Renal cortical epithelial cell (primary cell): ENCODE measurements at places on chromosomes 13 and 19. TPM values are rescaled to one million over a fixed set of nuclear protein-coding genes. Genes with fewer than 3 reads are reported as not detected.
A peak's percentile ranks its signal among the peaks of the same experiment; 100 is the strongest.

- DNase-seq, result no peak
Observed at GRCh38 chr19:43290568-43291359, 21.4 kb upstream of the PSG9 start.

DNA sequence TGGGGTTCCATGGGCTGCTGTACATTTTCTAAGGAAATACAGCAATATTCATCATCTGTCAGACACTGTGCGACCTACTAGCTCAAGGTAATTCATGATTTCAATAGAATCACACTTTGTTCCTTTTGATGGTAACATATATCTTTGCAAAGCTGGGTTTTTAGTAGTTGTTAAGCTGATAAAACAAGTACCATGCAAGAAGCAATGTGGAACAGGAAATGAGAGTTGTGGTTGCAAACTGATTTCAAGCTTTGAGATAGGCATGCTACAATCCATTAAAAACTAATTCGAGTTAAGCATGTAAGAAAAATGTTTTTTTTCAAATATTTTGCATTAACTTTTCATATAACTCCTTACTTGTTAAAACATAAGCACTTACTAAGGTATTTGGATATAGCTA, 6.8 kb upstream of the MBNL2 start:
- no peak for DNase-seq

DNA sequence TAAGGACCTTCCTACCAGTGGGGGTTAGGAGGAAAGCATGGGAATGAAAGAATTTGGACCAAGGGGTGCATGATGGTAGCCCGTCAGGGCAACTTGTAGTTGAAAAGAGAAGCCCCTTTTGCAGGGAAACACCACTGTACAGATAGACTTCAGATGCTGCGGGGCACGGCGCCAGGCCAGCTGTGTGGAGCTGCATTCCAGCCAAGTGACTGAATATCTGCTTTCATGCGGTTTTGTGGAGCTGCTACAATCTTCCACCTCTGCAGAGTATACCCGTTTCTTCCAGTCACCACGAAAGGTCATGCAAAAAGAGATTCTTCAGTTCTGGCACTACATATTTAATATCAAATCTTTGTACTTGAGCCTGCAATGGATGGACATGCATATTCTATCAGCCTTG, 104.7 kb downstream of the RGCC start:
- DNase-seq, result no peak

DNA sequence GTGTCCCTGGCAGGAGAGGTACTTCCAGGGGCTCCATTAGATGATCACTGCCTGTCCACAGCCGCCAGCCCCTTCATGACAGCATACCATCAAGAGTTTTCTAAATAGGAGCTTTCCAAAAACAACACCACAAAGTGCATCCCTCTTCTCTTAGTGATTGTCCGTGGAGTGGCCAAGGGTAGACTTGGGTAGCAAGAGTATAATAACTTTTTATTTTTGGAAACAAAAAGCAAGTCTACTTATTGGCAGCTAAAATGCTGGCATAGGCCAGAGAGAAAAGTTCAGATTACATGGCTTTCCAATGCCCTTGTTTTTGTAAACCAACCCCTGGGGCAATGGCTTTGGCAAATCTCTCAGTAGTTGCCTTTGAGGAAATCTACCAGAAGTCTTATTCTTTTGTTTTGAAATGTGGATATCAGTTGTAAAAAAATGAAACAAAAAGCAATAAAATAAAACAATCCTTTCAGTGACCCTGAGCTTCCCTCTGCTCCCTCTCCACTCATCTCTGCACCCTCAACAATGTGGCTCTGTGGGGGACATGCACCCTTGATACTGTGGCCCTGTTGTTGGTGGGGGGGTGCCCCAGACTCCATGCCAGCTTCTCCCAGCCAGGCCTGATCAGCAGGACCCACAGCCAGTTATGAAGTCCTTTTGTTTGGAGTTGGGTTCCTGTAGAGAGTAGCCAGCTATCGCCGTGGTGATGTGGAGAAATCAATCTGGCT, 294.1 kb downstream of the DLEU7 start:
- DNase-seq, result no peak

- DNase-seq, result no peak
Observed at GRCh38 chr13:112869202-112870050, 99.6 kb upstream of the MCF2L start.

GRCh38 chr13:74280093-74280794, 146.0 kb upstream of the KLF12 start:
- DNase-seq, result no peak

DNA sequence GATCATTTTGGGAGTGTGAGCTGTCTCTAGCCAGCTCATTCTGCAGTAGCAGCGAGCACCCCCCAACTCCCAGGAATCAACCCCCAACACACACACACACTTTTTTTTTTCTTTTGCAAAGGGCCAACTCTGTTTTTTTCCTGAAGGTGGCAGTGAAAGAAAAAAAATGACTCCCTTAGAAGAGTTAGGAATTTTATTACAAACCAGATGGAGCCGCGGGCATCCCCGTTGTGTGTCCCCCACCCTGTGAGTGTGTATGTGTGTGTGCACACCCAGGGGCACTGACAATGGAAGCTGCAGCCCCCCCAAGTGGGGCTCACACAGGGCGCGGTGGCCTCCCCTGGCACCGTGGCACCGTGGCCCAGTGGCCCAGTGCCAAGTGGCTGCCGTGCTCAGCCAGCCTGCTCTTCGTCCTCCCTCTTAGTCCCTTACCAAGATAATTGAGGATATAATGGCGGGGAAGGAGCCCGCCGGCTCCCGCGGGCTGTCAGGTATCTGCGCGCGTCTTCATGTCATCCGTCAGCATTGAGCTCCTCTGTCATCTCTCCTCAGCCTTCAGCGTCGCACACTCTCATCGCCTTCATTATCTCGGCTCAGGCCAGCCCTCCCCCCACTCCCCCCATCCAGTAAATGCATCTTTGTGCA, 314.1 kb downstream of the ZNF536 start:
- no peak for DNase-seq

- peak; percentile 40 for DNase-seq
Observed at GRCh38 chr13:21638319-21639282, 32.3 kb upstream of the FGF9 start.

PSG4 gene
- total RNA-seq, result 3.6 and 22.4 TPM in 2 replicates

FCHO1 gene
- 0.80 and 3.3 TPM in 2 replicates for total RNA-seq

UGGT2 gene
- total RNA-seq, result 33.8 and 47.6 TPM in 2 replicates
